Activated naive CD4-positive, alpha-beta T cell treated with Interleukin-2 at 50 U/mL for 16 hours (primary cell): ENCODE measurements at places on chromosomes 2 and 18.

DNA sequence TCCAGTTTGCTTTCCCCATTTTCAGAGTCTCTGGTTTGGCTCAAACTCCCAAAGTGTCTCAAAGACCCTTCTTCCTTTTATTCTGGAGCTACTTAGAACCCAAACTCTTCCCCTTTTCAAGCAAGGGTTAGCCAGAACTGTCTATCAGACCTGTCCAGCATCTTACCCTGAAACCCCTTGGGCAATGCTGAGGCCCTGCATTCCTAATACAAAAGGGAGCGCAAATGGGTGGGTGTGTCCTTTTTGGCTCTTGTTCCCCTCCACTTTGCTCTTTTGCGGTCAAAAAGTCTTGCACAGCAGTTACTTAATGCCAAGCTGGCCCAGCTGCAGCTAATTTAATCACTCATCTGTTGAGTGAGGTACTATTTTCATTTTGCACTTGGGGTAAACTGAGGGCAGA lies 231.2 kb upstream of the FOSL2 start:
- DNase-seq = no peak

DNA sequence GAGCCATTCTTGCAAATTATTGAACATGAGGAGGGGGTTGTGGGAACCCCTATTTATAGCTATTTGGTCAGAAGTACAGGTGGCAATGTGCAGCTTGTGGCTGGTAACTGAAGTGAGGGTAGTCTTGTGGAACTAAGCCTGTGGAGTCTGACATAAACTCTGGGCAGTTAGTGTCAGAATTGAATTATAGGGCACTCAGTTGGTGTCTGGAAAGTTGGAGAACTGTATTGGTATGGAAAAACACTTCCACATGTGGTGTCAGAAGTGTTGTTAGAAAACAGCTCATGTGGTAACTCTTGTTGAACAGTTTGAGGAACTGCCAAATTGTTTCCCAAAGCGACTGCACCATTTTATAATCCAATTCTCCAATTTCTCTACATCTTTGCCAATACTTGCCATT lies 7.5 kb downstream of the RALBP1 start:
- DNase-seq = no peak

GRCh38 chr2:51297488-51297887 lies 265.6 kb upstream of the NRXN1 start:
- no peak for DNase-seq

DNA sequence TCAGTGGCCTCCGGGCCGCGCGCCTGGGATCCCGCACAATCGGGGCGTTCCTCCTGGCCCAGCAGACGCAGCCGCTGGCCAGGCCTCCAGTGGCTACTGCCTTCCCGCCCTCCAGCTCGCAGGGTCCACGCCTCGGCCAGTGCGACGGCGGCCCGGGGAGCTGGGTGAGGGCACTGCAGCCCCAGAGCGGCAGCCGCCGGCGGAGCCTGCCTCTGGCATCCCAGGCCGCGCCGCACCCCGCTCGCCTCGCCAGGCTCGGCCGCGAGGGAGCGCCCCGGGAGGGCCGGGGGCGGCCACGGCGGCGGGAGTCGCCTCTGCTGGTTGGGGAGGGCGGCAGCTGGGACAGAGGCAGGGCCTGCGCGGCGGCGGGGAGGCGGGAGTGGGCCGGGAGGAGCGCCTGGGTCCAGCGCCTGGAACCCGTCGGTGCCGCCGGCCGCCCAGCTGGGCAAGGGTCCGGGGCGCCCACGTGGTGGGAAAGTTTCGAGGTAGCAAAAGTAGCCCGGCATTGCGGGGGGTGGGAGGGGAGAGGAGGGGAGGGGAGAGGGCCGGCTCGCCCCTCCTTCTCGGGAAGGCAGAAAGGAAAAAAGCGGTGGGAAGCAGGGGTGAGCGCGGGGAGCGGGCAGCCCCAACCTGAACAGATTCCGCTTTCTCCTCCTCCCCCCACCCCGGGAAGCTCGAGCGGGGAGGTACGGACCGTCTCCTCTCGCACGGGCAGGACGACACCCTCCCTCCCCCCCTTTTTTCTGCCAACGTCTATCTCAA lies 1.5 kb upstream of the INHBB start:
- DNase-seq = no peak
